Transverse colon (tissue), 4 donors: ENCODE measurements at places on chromosomes 4 and X. TPM values are rescaled to one million over a fixed set of nuclear protein-coding genes. Genes with fewer than 3 reads are reported as not detected.

DNA sequence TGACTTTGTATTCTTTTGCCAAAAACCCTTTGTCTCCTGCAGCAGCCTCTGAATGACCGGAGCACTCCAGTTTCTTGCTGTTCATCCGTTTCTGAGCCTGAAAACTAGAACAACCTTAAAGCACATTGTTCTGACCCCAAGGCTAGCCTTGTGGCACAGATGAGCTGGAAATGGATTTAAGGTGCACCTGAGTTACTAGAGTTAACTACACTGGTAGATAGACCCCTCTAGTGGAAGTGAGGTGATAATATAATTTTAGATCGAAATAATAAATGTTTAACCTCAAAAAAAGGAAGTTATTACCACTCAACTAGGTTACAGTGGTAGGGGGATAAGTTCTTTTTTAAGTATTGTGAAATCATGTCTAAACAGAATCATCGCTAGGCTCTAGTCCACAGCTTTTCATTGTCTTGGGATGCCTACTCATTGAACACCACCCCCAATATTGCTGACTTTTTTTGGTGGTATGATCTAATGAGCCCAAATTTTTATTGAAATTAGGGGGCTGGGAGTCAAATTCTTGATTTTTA is 2.7 kb downstream of the PLS3 start:
- no peak for DNase-seq

GRCh38 chrX:47879463-47879862 is 42.8 kb downstream of the ZNF81 start:
- DNase-seq, result no peak

DNA sequence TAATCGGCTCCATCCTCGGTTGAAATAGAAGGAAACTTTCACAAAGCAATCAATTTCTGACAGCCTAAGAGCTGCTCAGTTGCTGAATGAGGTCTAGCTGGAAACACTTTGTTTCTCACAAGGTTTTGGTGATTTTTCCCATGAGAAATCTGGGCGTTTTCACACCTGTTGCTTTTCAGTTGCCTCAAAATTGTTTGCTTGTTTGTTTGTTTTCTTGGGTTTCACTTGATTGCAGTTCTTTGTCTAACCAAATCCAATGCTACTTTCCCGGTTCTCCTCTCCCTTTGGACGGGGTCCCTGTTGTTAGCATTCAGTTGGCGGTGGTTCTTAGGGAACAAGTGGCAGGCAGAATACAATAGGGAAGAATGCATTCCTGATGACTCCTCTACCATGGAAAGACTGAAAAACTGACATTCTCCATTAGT is 135.5 kb downstream of the PALLD start:
- no peak for DNase-seq

DNA sequence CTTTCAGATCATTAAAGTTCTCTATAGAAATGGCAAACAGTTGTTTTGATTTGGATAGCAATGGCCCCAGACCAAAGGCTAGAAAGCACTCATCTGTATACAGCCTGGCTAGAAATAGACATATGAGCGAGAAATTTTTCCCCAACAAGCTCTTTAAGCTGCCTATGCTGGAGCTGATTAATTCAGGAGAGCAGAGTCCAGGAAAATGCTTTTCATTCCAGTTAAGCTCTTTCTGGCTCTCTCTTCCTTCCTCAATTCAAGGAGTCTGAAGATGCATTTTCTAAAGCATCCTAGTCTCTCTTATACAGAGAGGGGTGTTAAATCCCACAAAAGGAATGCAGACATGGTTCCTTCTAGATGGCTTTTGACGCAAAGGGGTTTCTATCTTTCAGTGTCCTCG is 141.7 kb upstream of the RAI2 start:
- no peak for DNase-seq

- DNase-seq, result no peak
These were observed 69.8 kb downstream of the MTNR1A start for GRCh38 chr4:186485561-186486062.

GRCh38 chr4:93994175-93994994 is 165.8 kb downstream of the ATOH1 start:
- DNase-seq, result no peak

DNA sequence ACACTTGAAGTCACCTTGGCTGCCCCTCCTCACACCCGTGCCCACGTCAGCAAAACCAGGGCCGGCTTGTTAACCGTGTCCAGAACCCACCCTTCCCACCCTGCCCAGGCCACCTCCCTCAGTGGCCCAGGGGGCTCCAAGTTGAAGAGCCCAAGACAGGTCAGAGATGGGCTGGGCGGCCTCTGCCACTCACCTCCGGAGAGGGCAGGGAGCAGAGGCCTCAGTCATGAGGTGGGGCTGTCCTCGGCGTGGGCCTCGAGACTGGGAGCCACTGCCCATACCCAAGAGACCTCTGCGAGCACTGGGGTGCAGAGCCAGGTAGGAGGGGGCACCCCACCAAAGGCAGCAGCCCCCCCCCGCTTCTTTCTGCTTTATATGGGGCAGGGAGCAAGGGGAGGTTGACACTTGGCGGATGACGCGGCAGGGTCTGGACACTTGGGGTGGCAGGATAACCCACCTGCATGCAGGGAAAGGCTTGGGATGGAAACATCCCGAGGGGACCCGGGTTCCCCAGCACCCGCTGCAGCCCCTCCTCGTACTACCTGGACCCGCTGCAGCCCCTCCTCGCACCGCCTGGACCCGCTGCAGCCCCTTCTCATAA is 38.0 kb upstream of the SPON2 start:
- peak; percentile 6 for DNase-seq

DNA sequence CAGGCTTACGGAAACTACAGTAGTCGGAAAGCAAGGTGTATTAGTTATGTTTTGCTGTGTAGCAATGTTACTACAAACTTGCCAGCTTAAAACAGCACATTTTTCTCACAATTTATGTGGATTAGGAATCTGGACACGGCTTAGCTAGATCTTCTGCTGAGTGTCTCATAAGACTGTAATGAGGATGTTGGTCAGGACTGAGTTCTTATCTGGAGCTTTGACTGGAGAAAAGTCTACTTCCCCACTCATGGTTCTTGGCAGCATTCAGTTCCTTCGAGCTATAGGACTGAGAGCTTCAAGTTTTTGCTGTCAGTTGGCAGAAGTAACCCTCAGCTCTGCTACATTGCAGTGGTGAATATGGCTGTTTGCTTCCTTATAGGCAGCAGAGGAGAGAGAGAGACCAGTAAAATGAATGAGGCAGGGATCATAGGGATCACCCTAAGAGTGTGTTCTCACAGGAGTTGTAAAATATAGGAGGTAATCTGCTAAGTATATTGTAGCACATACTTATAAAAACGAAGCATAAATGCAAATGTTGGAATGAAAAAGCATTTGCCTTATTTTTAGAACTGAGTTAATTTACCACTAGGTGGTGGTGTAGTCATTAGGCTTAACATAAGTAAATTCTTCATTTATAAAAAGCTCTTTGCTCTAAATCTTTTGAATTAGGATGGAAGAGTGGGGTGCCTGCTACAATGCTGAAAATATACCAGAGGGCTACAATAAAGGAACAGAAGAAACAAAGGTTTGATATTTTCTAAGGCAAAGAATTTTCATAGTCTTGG is 38.6 kb downstream of the ALG13 start:
- no peak for DNase-seq

GRCh38 chr4:17112292-17112659 is 213.8 kb upstream of the LDB2 start:
- DNase-seq, result no peak

GRCh38 chrX:108438110-108438623 is at the start of gene COL4A6:
Gene COL4A6, minus strand, starts transcription at chrX:108438422. Its CDS starts 226 bp downstream, at chrX:108438196.
- no peak for DNase-seq

DNA sequence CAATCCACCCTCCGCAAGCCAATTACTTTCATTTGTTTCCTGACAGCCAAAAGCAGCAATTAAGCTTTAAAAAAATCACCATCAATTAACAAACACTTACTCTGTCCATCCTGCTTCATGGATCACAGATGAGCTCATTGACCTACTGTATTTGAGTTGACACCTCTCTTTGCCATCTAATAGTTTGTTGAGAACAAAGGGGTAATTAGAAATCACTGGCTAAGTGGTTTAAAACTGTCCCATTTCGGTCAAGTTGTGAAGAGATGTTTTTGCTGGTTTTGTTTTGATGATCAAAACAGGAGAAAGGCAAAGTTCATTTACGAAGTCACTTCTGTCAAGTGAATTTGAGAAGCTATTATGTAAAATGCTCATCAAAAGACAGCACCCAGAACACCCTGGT is 10.4 kb downstream of the SH3KBP1 start:
- no peak for DNase-seq

- DNase-seq, result no peak
These were observed 18.9 kb upstream of the MRFAP1 start for GRCh38 chr4:6621556-6621927.

- DNase-seq, result peak; percentile 29
These were observed 40.9 kb upstream of the XK start for GRCh38 chrX:37644381-37645305.

- no peak for DNase-seq
These were observed 273.3 kb upstream of the RASGEF1B start for GRCh38 chr4:81745050-81745449.

DNA sequence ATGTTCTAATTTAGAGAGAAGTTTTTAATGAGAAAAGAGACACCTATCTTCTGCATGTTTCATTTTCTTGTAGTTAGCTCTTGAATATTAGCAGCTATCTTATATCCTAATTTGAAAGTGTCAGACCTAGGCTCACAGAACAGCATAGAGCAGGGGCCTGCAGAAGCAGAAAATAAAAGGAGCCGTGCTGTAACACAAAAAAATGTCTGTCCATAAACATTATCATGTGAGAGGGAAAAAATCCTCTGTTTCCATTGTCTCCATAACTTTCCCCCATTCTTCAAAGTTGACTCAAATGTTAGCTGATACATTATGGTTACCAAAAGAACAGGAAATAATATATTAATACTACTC is 329.2 kb upstream of the EPHA5 start:
- no peak for DNase-seq

DNA sequence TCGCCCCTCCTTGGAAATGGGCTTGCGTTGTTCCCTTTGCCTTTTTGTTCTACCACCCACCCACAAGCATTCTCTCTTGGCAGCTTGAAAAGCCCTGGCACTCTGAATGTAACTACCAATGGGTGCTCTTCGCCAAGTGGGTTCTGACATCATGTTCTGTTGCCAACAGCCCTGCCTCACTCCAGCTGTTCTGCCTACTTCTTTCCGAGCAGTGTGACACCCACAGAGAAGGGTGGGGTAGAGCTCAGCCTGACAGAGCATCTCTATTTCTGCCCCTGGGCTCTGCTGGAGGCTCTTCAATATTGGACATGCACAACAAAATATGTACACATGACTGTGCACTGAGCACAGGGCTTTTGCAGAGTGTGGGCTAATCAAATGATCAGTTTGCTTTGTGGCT is 15.6 kb upstream of the EXOSC9 start:
- DNase-seq, result no peak

DNA sequence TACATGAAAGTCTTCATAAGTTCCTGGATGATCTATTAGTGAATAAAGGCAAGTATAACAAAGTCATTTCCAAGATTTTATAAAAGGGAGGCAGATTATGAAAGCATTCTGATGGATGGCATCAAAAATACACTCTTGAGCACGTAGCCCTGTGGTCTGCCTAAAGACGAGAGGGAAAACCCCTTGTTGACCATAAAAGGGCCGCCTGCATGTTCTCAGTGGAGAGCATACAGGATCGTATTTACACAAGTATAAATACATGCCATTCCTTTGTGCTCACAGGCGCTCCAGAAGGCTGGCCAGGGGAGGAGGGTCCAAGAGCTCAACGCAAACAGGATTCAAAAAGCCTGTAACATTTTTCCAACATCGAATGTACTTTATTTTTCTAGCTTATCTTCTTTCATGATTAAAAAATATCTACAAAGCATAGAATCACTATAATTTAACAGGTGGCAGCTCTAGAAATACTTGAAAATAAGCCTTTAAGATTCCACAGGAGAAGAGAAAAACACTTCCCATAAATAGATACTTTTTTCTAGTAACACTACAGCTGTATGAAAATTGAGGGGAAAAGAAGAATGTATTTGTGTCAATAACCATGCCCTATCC is 29.6 kb downstream of the PDGFC start:
- DNase-seq, result peak; percentile 33

DNA sequence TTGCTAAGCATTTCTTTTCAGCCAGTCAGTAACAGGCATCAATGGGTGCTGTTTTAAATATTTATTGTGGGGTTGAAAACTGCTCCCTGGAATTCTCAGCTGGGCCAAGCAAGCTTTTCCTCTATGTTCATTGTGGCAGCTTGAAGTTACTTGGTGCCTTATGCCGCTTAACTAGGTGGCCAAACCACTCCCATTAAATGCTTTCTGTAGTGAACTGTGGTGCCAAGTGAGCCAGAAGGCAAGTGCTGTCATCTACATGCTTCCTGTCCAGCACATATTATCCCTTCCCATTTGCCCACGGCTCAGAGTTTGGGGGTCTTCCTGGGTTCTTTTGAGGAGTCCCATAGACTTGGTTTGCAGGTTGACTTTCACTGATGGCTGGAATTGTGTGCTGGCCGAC is 64.8 kb downstream of the TAB3 start:
- no peak for DNase-seq

DNA sequence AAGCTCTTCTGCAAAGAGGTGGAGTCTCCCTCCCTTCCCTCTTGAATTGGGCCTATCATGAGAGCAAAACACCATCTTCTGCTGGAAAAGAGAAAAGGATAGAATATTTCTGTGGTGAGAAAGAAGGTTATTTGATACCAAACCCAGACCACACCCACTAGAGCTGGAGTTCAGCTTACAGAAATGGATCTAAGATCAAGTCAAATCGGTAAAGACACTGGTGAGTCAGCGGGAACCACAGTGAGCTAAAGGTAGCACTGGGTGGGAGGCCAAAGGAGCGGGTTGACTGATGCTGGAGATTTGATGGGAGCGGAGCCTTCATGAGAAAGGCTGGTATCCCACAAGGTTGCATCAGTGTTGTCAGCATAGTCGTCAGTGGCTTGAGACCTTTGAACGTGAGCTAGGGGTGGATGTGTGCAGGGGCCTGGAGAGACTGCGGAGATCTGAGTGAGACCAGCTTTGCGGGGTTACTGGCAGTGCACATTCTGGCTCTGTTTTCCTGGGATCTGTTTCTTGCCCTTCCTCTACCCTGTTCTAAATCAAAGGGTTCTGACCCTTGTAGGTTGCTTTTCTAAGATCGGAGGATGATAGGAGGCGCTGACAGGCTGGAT is 106.4 kb upstream of the SCOC start:
- no peak for DNase-seq

The GPR173 gene
- 0.27 TPM for total RNA-seq

The PCDH10 gene
- total RNA-seq, result 0.48 TPM

The EREG gene
- 4.0 TPM for total RNA-seq

The FGF13 gene
- 2.1 TPM for total RNA-seq

The RPL9 gene
- total RNA-seq, result 2,811 TPM

The YIPF6 gene
- 23.8 TPM for total RNA-seq

The TAF7L gene
- 0.64 TPM for total RNA-seq

The DTHD1 gene
- total RNA-seq, result 0.68 TPM

The TRIML2 gene
- total RNA-seq, result not detected

The LARP1B gene
- 44.4 TPM for total RNA-seq

The DRD5 gene
- total RNA-seq, result not detected

The RHOH gene
- total RNA-seq, result 4.1 TPM

The SLITRK4 gene
- total RNA-seq, result not detected

The PCSK1N gene
- total RNA-seq, result 144 TPM

The ZNF674 gene
- 6.6 TPM for total RNA-seq

The OFD1 gene
- 63.6 TPM for total RNA-seq
